ENCODE measurements at places on chromosomes 3 and 15. TPM values are rescaled to one million over a fixed set of nuclear protein-coding genes. Genes with fewer than 3 reads are reported as not detected.

The CLEC3B gene
- 0.13 TPM for total RNA-seq

The XCR1 gene
- not detected for total RNA-seq

The DUOXA2 gene
- total RNA-seq, result not detected

The CILP gene
- total RNA-seq, result 0.41 TPM

The GOLGA6A gene
- 0.12 TPM for total RNA-seq

The CTDSPL2 gene
- total RNA-seq, result 10.5 TPM

The SERPINI2 gene
- not detected for total RNA-seq

The SEMA3F gene
- 18.7 TPM for total RNA-seq

The CGNL1 gene
- 0.81 TPM for total RNA-seq

The WDR93 gene
- total RNA-seq, result 0.13 TPM

The ISLR gene
- total RNA-seq, result 0.50 TPM

The RARB gene
- total RNA-seq, result 9.5 TPM
